ENCODE measurements at places on chromosomes 2 and 18. TPM values are rescaled to one million over a fixed set of nuclear protein-coding genes. Genes with fewer than 3 reads are reported as not detected.

GPN1 gene
- total RNA-seq: 20.7 TPM

ODC1 gene
- total RNA-seq: 122 TPM

SKOR2 gene
- not detected for total RNA-seq

AKAIN1 gene
- total RNA-seq: not detected

KIF5C gene
- total RNA-seq: 0.24 TPM

FASTKD1 gene
- 5.8 TPM for total RNA-seq

SCN3A gene
- total RNA-seq: not detected

PTPRN gene
- total RNA-seq: 22.6 TPM

TMEM214 gene
- total RNA-seq: 48.9 TPM

SP140L gene
- 4.0 TPM for total RNA-seq

LYG1 gene
- total RNA-seq: not detected

FAP gene
- 15.5 TPM for total RNA-seq

TANC1 gene
- total RNA-seq: 17.8 TPM

TUBA4B gene
- total RNA-seq: not detected

CYTIP gene
- total RNA-seq: not detected

DOK6 gene
- 0.65 TPM for total RNA-seq

HOXD8 gene
- not detected for total RNA-seq

ACMSD gene
- not detected for total RNA-seq

GAD1 gene
- total RNA-seq: not detected

EIF2B4 gene
- total RNA-seq: 29.5 TPM

GBX2 gene
- total RNA-seq: 0.78 TPM

G6PC2 gene
- not detected for total RNA-seq

GPR39 gene
- total RNA-seq: not detected

VSNL1 gene
- total RNA-seq: not detected

MEP1B gene
- total RNA-seq: not detected

CNDP1 gene
- total RNA-seq: not detected

SANBR gene
- 7.2 TPM for total RNA-seq

REEP1 gene
- total RNA-seq: 0.40 TPM

DNAJC27 gene
- 2.1 TPM for total RNA-seq

TUBA3E gene
- not detected for total RNA-seq

PEX13 gene
- total RNA-seq: 30.0 TPM

CFC1 gene
- total RNA-seq: not detected

DSG1 gene
- total RNA-seq: not detected

DPYSL5 gene
- not detected for total RNA-seq

RNF144A gene
- total RNA-seq: 6.0 TPM

CCDC74B gene
- total RNA-seq: 5.4 TPM

RUFY4 gene
- not detected for total RNA-seq

BOK gene
- 23.3 TPM for total RNA-seq

ALPI gene
- not detected for total RNA-seq

STPG4 gene
- not detected for total RNA-seq

UGT1A5 gene
- total RNA-seq: not detected

DARS1 gene
- total RNA-seq: 85.4 TPM

PIKFYVE gene
- 21.7 TPM for total RNA-seq

FLACC1 gene
- not detected for total RNA-seq

SDC1 gene
- total RNA-seq: 12.1 TPM

ANKRD62 gene
- not detected for total RNA-seq

CXCR4 gene
- 2.6 TPM for total RNA-seq

FAM124B gene
- total RNA-seq: 0.26 TPM
